Activated gamma-delta T cell treated with anti-CD3 and anti-CD28 coated beads, Interleukin-2, amount 50 U/mL, for 16 hours (primary cell): ENCODE measurements at places on chromosomes 16 and 17.

GRCh38 chr16:49876716-49877129, 20.8 kb upstream of the ZNF423 start:
- no peak for DNase-seq

DNA sequence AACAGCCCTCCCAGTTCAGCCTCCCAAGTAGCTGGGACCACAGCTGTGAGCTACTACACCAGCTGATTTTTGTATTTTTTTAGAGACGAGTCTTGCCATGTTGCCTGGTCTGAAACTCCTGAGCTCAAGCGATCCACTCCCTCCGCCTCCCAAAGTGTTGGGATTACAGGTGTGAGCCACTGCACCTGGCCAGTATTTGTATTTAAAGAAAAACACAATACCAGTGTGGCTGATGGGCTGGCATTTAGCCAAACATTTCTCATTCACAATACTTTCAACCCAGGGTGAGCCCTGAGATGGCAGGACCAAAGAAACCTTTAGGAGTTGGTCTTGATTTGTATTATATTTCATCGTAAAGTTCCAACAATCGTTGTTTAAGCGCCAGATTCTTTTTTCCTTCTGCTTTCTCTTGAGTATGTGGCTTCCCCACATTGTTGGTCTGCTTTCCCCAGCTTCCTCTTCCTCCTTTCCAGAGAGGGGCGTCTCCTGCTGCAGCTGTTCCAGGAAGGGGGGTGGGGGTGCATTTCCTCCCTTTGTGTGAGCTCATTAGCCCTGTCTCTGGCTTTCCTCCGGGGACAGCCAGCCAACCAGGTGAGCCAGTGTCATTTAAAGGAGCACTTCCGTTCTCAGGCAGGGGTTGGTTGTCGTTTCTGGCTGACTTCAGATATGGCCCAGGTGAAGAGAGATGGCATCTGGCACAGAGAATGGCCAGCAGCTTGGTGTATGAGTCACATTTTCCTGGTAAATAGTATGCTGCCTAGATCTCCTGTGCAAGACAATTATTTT, 79.9 kb downstream of the GPRC5B start:
- no peak for DNase-seq

GRCh38 chr17:9150446-9151090, 129.3 kb downstream of the NTN1 start:
- no peak for DNase-seq

DNA sequence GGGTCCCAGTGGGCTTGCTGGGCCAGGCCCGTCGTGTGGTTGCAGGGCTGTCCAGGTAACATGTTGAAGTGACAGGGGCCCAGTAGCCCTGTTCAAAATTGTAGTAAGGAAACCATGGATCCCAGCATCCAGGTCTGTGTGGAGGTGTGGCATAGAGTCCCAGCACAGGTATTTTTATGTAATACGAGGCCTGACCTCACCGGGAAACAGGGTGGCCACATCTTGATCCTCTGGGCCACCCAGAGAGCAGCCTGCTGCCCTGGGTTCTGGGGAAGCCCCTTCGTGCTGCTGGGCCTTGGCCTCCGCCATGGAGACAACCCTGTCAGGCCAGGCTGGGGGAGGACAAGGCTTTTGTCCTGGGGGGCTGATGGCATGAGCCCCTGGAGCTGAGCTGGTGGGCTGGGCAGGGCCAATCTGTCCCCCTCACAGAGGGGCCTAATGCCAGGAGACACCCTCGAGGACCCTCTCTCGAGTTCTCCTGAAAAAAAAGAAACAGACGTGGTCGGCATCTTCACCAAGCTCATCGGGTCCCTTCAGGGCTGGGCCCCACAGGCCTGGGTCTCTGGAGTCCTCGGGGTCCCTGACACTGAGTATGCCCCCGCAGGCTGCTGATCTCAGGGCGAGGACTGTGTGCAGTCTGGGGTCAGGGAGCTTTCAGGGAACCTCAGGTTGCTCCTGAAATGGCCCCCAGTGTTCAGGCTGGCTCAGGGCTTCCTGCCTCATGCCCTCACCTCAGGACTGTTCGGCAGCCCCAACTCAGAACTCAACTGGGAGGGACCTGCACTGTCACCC, 47.8 kb downstream of the TNFRSF13B start:
- no peak for DNase-seq

- DNase-seq = no peak
Observed at GRCh38 chr17:1532836-1533602, 16.6 kb upstream of the INPP5K start.

DNA sequence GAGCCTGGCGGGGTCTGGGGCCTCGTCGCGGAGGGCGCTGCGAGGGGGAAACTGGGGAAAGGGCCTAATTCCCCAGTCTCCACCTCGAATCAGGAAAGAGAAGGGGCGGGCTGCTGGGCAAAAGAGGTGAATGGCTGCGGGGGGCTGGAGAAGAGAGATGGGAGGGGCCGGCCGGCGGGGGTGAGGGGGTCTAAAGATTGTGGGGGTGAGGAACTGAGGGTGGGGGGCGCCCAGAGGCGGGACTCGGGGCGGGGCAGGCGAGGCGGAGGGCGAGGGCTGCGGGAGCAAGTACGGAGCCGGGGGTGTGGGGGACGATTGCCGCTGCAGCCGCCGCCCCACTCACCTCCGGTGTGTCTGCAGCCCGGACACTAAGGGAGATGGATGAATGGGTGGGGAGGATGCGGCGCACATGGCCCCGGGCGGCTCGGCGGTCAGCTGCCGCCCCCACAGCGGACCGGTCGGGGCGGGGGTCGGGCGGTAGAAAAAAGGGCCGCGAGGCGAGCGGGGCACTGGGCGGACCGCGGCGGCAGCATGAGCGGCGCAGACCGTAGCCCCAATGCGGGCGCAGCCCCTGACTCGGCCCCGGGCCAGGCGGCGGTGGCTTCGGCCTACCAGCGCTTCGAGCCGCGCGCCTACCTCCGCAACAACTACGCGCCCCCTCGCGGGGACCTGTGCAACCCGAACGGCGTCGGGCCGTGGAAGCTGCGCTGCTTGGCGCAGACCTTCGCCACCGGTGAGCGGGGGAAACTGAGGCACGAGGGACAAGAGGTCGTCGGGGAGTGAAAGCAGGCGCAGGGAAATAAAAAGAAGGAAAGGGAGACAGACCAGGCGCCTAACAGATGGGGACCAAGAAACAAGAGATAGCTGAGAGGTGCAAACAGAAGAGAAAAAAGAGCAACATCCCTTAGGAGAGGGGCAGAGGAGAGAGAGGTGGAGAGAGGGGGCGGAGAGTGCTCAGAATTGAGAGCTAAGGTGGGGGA, at the start of gene PNMT:
TSS of gene PNMT (plus strand) at position 509 of the 980 bp plus-strand sequence. CDS start at position 532, 23 bp downstream.
- peak; percentile 29 for DNase-seq

- no peak for DNase-seq
Observed at GRCh38 chr17:82799591-82799990, 40.2 kb downstream of the ZNF750 start.

DNA sequence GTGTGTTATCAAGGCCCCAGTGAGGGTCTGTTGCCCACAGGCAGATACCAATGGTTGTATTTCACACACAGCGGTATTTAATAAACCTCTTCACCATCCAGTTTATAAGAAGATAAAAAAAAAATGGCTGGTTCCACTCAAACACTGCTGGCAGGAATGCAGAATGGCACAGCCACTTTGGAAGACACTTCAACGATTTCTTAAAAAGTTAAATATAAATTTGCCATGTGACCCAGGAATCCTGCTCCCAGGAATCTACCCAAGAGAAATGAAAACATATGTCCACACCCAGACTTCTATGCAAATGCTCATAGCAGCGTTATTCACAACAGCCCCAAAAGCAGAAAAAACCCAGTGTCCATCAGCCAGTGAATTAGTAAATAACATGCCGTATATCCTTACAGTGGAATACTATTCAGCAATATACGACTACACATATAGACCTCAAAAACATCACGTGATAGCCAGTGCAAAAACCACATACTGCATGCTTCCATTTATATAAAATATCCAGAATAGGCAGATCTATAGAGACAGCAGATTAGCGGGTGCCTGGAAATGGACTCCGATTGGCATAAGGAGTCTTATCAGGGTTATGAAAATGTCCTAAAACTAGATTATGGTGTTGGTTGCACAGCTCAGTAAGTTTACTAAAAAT, 38.7 kb downstream of the XYLT1 start:
- DNase-seq = no peak

DNA sequence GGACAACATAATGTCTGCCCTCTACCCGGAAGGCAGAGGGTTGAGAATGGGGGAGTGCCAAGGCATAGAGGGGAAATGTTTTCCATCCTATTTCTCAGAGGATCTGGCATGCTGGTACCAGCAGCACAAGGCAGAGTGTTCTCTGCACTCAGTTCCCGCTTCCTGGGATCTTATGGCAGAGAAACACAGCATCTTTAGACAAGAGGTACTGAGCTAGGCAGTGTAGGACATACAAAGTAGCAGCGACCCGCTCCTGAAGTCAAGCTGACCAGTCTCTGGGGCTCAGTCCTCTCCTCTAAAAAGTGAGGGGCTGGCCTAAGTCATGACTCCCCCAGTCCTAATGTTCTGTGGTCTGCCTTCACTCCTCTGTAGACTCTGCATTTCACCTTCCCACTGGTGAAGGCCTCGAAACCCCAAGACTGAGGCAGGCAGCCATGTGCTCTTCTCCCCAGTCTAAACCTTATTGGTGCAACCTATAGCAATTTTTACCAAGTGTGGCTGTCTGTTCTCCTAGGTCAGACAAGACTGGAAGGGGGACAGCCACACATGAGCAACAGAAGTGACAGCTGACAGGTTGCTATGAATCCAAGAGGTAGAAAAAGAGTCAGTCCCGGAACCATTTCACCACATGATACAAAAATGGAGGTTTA, 11.3 kb upstream of the TSPOAP1 start:
- DNase-seq = no peak

DNA sequence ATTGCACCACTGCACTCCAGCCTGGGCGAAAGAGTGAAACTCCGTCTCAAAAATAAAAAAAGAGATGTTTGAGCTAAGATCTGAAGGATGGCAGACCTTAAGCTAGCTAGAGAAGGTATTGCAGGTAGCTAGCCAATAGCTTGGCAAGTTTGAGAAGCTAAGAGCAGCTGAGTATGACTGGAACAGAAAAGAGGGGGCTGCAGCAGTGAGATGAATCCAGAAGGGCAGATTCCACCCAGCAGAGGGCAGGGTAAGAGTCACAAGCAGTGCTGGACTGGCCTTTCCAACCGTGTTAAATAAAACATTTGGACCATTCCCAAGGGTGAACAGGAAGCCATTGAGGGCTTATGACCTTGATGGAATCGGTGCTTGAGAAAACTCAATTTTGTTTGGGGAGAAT, 5.7 kb upstream of the PHAF1 start:
- DNase-seq = no peak

GRCh38 chr16:57427824-57428223, 19.4 kb downstream of the CIAPIN1 start:
- no peak for DNase-seq

DNA sequence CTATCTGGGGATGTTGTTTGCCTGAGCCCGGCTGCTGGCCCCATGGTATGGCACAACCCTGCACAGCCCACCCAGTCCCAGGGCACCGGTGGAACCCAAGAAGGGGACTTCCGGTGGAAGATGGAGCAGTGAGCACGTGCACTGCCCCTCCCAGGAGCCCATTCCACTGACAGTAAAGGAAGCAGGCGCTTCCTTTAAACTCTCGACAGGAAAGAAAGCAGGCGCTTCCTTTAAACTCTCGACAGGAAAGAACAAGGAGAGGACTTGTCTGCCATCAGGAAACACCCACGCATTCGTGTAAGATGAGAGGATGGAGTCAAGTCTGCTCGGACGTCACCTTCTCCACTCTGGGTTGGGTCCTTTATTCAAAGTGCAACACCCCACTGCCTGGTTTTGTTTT, 53.7 kb downstream of the IL21R start:
- no peak for DNase-seq

GRCh38 chr16:27437946-27438345, 36.0 kb downstream of the IL21R start:
- no peak for DNase-seq

DNA sequence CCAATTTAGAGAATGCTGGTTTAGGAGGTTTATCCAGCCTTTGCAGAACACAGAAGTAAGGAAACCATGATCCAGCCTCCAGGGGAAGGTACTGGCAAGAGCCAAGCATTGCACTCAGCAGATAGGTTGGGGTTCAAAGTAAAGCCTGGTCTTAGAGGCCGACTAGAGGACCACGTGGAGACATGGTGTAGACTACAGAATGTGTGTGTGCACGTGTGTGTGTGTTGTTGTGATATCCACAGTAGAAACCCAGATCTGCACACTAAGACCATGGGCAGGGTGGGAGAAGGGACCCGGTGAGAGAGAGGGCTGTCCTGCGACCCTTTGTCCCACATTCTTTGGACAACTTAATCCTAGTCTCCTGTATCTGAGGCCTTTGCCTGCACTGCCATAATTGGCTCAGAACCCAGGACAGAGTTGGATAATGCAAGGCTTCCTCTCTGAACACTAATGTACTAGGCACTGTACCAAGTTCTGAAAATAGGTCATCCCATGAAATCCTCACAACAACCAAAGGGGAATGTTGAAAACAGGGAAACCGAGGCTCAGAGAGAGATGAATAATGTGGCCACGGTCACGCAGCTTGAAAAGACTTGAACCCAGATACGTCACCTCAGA, 325.1 kb upstream of the HSBP1 start:
- DNase-seq = no peak

DNA sequence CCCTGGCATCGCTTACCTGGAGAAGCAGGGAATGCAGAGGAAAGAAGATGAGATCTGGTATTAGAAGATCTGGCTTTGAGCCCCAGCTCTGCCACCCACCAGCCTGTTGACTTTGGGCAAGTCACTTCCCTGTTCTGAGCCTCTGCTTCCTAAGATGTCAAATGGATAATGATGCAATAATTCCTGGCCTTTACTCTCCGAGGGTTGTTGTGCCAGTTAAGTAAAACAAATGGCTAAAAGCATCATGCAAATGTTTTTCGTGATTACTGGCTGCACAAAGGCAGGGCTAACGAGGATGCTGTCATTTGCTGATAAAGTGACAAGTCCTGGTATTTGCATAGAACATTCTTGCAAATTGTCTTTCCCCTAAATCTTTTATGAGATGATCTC, 1.3 kb upstream of the ZNF821 start:
- DNase-seq = no peak

- no peak for DNase-seq
Observed at GRCh38 chr16:31196324-31197088, 6.1 kb downstream of the PYCARD start.

DNA sequence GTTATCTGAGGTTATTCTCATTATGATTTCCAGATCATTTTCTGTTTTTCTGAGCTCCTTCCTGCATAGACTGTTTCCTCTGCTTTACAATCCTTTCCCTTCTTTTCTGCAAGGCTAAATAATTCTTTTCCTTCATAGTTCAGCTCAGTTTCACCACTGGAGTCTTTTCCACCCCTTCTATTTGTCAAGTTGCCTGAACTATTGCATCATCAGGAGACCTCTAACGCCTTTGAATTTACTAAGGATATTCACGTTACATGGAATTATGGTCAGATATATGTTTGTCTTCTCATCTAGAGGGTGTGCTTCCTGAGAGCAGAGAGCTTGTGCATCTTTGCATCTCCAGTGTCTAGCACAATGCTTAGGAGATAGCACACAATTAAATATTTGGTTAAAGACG, 140.4 kb upstream of the CA10 start:
- DNase-seq = no peak

DNA sequence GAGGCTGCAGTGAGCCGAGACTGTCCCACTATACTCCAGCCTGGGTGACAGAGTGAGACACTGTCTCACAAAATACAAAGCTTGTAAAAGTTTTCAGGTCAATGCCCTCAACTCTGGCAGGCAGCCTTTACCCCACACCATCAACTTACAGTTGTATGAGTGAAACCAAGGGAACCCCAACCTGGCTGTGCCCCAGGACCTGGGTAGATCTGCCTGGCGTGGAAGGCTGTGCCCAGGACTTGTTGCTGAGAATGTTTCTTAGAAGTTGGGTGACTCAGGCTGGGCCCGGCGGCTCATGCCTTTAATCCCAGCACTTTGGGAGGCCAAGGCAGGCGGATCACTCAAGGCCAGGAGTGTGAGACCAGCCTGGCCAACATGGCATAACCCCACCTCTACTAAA, 7.8 kb downstream of the CES3 start:
- no peak for DNase-seq

GRCh38 chr16:67265834-67266233, 13.5 kb upstream of the PLEKHG4 start:
- DNase-seq = no peak
